ENCODE measurements at places on chromosomes 1 and 21.
A peak's percentile ranks its signal among the peaks of the same experiment; 100 is the strongest.

DNA sequence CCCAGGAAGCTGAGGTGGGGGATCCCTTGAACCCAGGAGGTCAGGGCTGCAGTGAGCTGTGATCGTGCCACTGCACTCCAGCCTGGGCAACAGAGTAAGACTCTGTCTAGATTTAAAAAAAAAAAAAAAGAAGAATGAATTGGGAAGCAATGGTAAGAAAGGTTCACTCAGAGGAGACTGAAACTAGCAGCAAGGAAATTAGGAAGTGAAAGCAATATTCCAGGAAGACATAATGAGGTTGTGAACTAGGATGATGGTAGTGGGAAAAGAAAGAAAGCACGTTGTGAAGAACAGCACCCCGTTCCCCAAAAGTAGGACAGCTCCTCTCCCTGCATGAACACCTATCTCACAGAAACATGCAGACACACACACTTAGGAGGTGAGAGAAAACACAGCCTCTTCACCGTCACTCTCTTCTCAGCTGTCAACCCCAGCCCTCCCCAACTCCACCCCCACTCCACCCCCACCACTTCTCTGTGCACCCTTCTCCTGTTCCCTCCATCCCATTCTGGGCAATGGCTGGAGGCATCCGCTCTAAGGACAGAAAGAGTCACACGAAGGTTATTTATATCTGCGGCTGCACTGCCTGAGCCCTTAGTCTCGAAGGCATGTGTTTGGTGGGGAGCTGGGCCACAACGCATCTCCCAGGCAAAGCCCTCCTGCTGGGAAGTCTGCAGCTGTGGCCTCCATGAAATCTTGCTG, 101.8 kb upstream of the LPGAT1 start:
- no peak for DNase-seq

DNA sequence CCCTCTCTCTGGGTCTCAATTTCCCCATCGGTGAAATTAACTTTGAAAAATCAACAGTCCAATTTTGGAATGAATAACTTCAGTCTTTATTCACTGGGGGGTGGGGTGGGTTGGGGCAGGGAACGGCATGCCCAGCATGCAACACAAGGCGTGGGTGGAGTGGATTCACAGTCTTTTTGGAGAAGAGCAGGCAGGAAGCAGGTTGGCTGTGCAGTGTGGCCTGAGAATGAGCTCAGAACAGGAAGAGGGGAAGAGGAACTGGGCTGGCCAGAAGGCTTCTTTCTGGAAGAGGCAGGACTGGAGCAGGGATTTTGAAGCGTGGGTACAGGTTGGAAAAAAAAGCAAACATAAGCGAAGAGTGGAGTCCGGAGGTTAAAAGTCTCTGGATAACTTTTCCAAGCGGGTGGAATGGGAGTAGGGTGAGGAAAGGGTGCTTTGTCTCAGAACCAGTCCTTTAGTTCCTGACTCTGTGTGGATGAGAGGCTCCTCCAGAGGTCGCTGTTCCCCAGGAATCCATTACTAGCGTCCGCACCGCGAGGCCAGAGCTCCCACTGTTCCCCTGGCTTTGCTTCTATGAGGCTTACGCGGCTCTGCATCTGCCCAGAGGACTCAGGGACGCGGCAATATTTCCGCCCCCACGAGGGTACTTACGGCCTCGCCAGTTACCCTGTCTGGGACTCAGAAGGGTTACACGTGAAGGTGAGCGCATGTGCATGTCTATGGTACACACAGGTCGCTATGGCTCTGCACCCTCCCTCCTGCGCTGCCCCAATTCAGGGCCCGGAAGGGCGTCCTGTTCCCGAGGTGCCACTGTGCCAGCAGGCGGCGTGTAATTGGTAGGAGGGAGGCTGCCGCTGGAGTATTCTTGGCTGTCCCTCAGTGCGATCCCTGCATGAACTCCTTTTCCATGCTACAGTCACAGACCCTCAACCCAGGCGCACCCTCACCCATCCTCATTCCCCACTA, 5.5 kb upstream of the FOXD2 start:
- no peak for DNase-seq

- DNase-seq: no peak
Observed at GRCh38 chr1:220843481-220844011, 35.7 kb upstream of the HLX start.

DNA sequence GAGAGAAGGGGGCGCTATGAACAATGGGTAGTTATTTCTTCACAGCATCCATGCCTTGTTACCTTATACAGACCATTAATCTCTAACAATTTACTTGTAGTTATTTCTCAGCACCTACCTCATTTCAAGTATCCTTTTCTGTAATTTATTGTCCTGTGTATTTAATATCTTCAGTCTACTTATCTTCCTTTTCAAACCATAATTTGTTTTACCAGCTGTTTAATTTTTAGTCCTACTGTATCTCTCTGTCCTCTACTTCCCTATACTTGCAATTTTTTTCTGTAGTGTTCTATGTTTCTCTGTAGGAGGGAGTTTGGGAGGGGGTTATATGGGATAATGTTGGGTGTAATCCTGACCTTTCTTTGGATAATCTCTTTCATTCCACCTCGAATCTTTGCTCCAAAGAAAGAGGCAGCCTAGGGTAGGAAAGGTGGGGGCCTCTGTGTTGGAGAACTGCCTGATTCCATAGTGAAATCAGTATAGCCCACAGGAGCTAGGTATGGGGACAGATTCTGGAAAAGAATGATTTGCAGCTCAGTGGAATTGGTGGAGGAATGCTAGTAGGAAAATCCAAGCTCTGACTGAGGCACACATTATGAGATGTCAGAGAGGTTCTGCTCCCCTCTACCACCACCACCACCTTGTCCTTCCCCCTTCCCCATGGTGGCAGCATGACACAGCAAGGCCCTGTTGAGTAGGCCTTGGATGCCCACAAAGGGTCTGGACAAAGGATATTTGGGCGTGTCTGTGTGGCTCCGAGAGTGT, 642 bp downstream of the MLLT11 start:
- DNase-seq: no peak

GRCh38 chr1:10253755-10254154, 43.4 kb downstream of the KIF1B start:
- DNase-seq: no peak

GRCh38 chr1:178713259-178713658, 11.8 kb upstream of the RALGPS2 start:
- no peak for DNase-seq

DNA sequence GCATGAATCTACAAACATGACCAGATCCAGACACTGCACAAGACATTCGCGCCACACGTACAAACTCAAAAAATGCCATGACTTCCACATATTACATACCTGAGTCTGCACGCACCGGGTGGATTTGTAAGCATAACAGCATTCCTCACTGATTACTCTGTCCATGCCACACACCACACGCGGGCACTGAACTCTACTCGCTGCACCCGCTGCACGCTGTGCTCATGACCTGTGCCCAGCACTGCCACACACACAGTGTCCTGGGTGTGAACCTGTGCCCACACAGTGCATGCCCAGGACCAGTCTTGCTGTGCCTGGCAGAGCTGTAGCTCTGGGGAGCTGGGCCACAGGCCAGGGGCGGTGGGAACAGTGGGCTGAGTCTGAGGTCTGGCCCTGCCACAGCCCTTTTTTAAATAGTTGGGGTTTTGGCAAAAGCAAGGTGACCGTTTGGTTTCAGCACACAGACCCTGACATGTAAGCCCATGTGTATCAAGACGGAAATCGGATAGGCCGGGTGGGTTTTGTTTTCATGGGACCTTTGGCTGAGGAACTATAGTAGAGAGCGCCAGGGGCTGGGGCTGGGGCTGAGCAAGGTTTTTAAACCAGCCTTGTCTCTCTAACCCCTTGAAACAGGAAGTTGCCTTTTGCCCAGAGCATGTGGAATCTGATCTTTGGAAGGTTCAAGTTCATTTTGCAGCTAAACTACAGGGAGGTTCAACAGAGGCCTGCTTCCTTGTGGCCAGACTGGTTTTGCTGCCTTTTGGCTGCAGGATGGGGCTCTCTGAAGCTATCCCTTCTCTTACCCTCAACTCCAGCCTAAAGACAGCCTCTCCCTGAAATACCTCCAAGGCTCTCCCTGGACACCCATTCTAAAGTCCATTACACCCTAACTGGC, 12.3 kb upstream of the GOLT1A start:
- DNase-seq: no peak

DNA sequence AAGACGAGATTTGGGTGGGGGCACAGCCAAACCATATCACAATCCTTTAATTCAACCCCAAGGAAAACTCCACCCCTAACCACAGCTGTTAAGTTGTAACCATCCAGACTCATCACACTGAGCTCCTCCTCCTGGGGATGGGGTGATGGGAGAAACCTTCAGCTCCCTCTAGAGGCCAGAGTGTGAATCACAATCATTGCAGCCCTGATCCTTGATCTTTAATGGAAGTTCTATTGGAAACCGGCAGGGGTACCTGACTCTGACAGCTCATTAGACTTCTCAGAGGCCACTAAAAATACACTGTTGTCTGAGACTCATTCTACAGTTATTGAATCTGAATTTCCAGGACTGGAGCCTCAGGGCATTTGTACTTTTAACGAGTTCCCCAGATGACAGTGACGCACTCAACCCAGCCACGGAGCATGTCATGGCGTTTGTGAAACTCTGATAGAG, 127.2 kb downstream of the IGSF21 start:
- DNase-seq: peak; percentile 20

GRCh38 chr1:56359056-56359455, 220.3 kb downstream of the PLPP3 start:
- DNase-seq: no peak

GRCh38 chr1:8846263-8846662, 28.8 kb upstream of the RERE start:
- DNase-seq: no peak

GRCh38 chr1:187003353-187003752, 174.6 kb downstream of the PLA2G4A start:
- no peak for DNase-seq

DNA sequence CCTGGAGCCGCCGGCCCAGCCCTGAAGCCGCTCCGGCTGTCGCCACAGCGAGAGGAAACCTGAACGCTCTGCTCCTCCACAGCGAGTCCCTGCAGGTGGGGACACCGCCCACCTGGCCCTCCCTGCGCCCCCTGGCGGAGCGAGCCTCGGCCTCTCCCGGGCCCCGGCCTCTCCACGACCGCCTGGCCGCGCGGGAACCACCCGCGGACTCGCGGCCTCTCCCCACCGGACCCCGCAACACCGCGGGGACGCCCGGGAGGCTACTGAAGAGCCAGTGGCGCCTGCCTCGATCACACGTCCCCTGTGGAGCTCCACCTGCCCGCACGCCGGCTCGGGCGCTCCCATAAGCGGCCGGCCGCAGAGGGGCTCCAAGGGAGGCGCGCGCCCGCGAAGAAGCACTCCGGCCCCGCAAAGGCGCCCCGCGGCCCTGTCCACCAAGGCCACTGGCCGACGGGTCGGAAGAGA, 109.6 kb downstream of the KCNN3 start:
- DNase-seq: peak; percentile 79

DNA sequence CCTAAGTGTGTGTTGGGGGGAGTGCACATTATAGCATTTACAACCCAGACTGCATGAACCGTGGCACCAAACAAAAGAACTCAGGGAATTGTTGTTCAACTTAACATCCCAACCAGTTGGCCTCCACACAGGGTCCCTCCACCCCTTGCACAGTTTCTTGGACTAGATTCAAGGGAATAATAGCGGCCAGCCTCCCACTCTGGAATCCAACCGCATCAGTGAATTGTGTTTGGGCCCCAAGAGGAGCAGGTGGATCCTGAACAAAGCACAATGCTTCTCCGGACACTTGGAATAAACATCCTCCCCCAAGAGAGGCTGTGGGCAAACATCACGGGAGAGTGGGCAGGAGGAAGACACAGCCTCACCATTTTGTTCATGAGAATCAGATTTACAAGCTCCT, 18.2 kb downstream of the CD34 start:
- no peak for DNase-seq

DNA sequence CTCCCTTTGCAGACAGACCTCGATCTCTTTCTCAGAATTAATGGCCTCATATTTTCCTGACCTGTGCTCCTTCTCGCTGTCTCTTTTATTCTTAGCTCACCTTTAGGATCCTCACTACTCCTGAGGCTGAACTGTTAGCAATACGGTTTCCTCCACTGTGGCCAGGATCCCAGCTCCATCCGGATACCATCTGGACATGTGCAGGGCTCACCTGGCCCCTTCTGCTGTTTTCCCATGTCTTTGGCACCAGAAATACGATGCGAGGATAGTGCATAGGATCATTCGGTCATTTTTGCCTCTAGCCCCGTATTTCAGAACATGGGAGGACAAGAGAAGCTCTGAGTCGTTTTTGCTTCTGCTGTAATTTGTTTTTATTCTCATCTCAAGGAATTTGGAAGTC, 108.5 kb upstream of the KIF26B start:
- no peak for DNase-seq

DNA sequence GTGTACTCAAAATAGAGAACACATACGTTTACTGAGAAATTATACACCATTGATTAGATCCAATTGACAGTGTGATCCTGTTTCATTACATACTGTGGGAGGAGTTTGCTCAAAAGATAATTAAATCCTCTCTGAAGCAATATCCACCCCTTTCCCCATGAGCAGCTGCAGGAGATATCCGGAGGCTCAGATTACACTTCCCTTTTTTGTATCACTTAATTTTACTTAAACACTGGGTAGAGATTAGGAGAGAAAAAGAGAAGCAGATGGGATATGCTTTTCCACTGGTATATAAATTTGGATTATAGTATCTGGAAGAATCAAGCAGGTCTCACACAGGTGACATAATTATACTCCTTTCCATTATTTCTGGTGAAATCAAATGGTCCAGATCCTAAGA, 333.3 kb upstream of the ZRANB2 start:
- no peak for DNase-seq

DNA sequence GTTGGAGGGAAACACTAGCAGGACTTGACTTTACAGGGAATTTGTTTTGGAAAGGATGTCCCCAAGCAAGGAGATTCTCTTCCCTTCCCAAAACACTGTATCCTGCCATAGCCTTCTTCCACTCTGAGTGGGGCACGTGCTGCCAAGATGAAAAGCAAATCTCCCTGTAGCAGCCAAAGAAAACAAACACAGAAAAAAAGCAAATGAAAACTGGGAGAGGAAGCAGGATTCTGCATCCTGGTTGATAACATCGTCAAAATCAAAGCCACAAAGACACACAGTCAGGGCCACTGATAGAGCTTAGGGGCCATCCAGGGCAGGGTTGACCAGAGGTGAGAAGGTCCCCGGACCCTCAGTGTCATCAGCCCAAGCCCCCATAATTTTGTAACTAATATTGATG, 16.0 kb upstream of the MTARC2 start:
- DNase-seq: no peak

DNA sequence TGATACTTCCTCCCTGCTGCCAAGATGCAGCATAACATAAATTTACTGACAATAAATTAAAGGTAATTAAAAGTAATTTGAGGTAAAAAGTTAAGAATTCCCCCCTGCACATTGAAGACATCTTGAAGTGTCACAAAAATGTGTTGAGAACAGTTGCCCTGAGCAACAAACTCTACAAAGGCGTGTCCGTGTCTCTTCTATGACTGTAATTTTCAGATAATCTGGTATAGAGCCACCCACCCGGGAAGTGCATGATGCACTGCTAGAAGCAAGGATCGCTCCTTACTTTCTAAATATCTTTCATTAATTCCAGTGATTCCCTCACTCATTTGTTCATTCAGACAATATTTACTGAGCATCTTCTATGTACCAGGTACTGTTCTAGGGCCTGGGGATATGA, 11.0 kb upstream of the CASQ1 start:
- no peak for DNase-seq
